Ovary (tissue), 10 donors: ENCODE measurements at places on chromosomes 13 and 19.
A peak's percentile ranks its signal among the peaks of the same experiment; 100 is the strongest.

- H3K4me3 ChIP-seq: no peak overlapping the region
- no peak for DNase-seq
- H3K4me1 ChIP-seq: peaks cover 16% of the 10 kb centered on the region
- peak overlapping the region; percentile 15 for H3K27ac ChIP-seq
These were observed 9.7 kb downstream of the NAXD start for GRCh38 chr13:110624766-110625756.

GRCh38 chr19:39038098-39038497, 5.7 kb upstream of the FBXO27 start:
- no peak for DNase-seq
- no peak overlapping the region for H3K27ac ChIP-seq
- no peak overlapping the region for H3K4me3 ChIP-seq
- H3K4me1 ChIP-seq: no peaks in the 10 kb centered on the region

- DNase-seq: no peak
- no peaks in the 10 kb centered on the region for H3K36me3 ChIP-seq
- no peak overlapping the region for H3K27ac ChIP-seq
- H3K4me3 ChIP-seq: no peak overlapping the region
- H3K4me1 ChIP-seq: no peaks in the 10 kb centered on the region
These were observed 11.1 kb upstream of the UQCR11 start for GRCh38 chr19:1616396-1616795.

GRCh38 chr19:41323430-41324125, 13.6 kb downstream of the CCDC97 start:
- peaks cover 36% of the 10 kb centered on the region for H3K4me1 ChIP-seq
- no peak overlapping the region for H3K4me3 ChIP-seq
- no peaks in the 10 kb centered on the region for H3K36me3 ChIP-seq
- peak; percentile 92 for DNase-seq
- H3K27me3 ChIP-seq: no peaks in the 10 kb centered on the region
- peak overlapping the region; percentile 83 for H3K27ac ChIP-seq

DNA sequence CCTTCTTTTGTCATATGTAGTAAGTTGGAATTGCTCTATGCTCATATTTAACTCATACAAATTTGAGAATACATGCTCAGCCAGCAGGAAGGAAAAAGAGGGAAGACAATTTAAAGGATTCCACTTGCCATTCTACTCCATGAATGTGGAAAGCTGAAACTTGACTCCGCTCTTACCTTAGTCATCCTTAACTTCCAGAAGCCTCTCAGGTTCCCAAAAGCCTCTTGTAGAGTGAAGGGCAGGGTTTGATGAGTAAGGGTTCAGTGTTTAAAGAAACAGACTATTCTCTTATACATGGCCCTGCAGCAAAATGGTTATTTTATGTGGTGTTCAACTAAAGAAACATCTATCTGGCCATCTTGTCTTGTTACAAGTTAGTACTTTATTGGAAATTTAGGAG, 27.1 kb downstream of the FAM124A start:
- no peak overlapping the region for H3K4me3 ChIP-seq
- no peaks in the 10 kb centered on the region for H3K36me3 ChIP-seq
- H3K27ac ChIP-seq: no peak overlapping the region
- peaks cover 1% of the 10 kb centered on the region for H3K4me1 ChIP-seq
- H3K27me3 ChIP-seq: no peaks in the 10 kb centered on the region

- H3K4me3 ChIP-seq: peak overlapping the region; percentile 80
- H3K27me3 ChIP-seq: no peaks in the 10 kb centered on the region
- peaks cover 3% of the 10 kb centered on the region for H3K4me1 ChIP-seq
- no peaks in the 10 kb centered on the region for H3K36me3 ChIP-seq
These were observed 1.3 kb downstream of the PALM start for GRCh38 chr19:709965-710571.

GRCh38 chr13:26262156-26262555, 8.2 kb downstream of the CDK8 start:
- no peak overlapping the region for H3K27ac ChIP-seq
- no peaks in the 10 kb centered on the region for H3K27me3 ChIP-seq
- H3K4me1 ChIP-seq: no peaks in the 10 kb centered on the region
- no peak overlapping the region for H3K4me3 ChIP-seq
- DNase-seq: no peak

DNA sequence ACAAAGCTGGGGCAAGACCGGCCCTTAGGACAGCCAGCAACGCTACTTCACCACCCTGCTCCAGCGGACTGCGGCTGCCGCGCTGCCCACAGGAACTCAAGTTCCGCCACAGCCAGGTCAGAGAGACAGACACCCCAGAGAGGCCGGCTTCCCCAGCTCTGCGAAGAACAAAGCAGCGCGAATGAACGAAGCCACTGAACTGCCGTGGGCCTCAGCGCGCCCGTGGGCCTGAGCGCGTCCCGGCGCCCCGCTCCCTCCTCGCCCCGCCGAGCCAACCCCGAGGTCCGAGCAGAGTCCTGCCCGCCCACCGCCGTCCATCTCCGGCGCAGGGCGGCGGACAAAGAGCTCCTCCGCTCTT, 158.4 kb downstream of the RNF17 start:
- peak overlapping the region; percentile 23 for H3K27ac ChIP-seq
- H3K4me1 ChIP-seq: peaks cover 2% of the 10 kb centered on the region
- peak overlapping the region; percentile 98 for H3K4me3 ChIP-seq
- H3K36me3 ChIP-seq: no peaks in the 10 kb centered on the region
- no peak for DNase-seq

- H3K4me1 ChIP-seq: no peaks in the 10 kb centered on the region
- DNase-seq: no peak
- H3K27me3 ChIP-seq: no peaks in the 10 kb centered on the region
- no peaks in the 10 kb centered on the region for H3K36me3 ChIP-seq
These were observed 1576.5 kb downstream of the PCDH9 start for GRCh38 chr13:65653613-65654012.
